Hematopoietic multipotent progenitor cell (in vitro differentiated cells): ENCODE measurements at places on chromosomes 1 and 21. TPM values are rescaled to one million over a fixed set of nuclear protein-coding genes. Genes with fewer than 3 reads are reported as not detected.

DNA sequence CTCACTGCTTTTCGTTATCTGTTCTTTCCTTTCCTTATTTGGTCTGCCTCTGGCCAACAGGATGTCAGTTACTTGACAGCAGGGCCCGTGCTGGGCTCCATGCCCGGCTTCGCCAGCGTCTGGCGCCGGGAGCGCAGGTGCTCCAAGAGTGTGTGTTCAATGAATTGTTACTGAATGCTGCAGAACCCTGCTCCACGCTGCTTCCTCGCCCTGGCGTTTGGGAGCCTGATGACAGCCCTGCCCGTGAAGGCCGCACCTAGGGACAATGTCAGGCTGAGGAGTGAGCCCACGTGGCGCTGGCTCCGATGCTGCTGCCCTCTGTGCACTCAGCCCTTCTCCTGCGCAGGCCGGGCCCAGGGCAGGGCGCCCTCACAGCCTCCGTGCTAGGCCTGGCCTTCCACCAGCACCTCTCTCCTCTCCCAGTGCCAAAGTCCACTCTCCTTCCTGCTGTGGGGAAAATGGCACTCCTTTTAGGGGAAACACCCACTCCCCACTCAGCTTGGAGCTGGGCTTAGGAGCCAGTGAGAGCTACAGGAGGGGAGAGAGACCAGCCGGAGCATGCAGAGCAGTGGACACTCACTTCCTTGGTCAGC is 51.4 kb downstream of the ACBD3 start:
- DNase-seq, result no peak

The LAX1 gene
- 1.3 TPM for total RNA-seq

DNA sequence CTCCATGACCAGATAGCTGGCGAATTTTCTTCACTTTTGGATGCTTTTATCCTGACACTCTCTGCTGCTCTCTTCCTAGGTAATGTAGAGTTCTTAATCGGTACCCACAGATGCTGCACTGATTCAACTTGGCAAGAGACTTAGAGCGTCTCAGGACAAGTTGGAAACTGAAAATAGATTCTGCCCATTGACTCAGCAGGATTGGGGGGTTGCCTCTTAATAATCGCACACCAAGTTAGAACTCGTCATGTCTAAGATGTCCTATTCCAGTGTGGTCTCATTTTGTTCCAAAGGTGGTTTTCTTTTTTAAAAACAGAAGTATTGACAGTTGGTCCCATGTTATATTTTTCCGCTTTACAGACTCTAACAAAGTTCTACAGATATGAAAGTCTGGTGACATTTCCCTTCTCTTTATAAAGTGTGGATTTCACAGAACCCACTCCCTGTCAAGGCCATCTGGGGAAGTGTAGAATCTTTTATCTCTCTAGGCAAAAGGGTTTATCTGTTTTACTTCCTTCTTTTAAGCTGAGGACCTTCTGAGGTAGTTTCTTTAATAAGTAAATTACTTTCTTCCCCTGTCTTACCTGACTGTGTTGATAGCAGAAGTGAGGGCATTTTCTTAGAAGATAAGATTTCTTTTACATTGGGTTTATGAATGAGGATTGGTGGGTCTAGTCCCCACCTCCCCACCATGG is 12.1 kb upstream of the DIPK1A start:
- no peak for DNase-seq

- DNase-seq, result no peak
Observed at GRCh38 chr1:67893126-67893495, 59.8 kb upstream of the GNG12 start.

GRCh38 chr21:42232176-42232825 is 13.4 kb downstream of the ABCG1 start:
- DNase-seq, result no peak

GRCh38 chr1:147204080-147204479 is 21.1 kb downstream of the FMO5 start:
- peak; percentile 4 for DNase-seq
